Germinal center (tissue), 1 donor: ENCODE measurements at places on chromosomes 6 and 20.

DNA sequence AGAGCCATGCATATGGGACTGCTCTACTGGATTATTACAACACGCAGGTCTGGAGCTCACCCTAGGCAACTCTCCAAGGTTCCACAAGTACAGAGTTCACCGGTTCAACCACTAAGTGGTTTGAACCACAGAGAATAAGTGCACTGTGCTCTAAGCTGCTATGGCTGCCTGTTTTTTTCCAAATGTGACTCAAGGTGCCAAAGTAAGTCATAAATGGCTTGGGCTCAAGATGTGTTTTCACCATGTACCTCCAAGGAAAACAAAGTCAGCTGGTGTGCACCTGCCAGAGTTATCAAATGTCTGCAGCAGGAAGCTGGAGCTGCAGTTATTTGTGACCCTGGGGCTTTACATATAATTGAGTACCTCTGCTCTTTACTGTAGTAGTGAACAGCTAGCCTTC lies 76.7 kb downstream of the PREP start:
- no peak for DNase-seq

DNA sequence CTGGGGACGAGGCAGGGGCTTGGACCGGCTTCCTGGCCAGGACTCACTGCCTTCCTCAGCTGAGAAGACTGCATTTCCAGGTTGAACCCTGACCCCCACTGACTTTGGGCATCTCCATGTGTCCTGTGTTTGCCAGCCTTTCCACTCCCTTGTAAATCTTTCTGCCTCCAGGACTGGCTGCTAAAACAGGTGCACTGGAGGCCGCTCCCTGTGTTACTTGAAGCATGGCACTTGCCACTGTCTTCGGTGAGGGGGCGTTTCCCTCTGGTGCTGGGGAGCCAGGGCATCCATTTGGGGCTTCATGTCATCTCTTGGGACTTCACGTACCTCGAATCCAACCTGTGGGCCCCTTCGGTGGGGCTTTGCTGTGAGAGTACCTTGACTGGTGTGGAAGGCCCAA lies 6.7 kb upstream of the RBM38 start:
- DNase-seq = no peak

DNA sequence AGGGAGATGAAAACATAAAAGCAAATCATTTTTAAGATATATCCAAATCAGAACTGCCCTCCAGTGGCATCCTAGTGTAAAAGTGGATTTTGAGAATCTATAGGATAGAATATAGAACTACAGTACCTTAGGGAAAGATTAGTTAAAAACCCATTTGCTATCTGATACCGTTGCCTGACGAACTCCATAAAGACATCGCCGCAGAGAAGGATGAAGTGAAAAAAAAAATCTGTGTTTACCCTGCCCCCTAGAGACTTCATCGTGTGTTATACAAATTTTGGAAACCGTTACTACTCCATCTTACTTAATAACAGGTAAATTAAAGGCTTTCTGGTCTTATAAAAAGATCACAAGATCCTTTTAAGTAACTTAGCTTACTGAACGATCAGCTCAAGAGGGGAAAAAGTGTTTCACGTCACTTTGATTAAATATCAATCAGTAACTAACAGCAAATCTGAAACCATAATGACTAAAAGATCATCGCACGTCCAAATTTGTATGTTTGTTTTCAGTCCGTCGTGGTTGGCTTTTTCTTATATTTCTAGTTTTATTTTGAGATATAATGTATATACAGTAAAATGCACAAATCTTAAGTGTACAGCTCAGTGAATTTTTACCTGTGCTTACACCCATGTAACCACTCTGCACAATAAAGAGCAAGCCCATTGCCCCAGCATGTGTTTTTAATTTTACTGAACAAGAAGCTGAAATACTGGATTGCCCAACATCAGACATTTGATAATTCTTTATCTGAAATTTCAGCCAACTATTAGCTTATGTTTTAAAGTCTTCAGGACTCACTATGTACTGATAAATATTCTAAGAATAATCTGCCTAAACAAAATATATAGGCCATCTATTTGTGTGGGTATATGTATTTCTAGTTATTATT lies 881 bp upstream of the MCM3 start:
- peak; percentile 52 for DNase-seq

DNA sequence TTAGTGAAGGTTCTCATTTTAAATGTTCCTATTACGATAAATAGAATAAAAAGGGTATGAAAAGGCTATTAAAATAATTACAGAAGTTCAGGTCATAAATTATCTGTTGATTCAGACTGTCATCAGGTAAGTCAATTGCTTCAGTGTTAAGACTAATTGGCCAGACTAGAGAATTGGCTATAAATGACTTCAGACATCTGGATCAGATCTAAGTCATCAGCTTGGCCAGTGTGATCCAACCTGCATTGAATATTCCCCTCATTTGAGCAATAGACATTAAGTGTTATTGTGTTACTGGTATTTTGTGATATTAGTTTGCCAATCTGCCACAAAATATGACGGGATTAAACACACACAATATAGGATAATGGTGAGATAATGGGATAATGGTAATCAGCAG lies 377.6 kb upstream of the CITED2 start:
- DNase-seq = no peak

- no peak for DNase-seq
Observed at GRCh38 chr20:61173961-61174725, 77.9 kb upstream of the CDH4 start.

DNA sequence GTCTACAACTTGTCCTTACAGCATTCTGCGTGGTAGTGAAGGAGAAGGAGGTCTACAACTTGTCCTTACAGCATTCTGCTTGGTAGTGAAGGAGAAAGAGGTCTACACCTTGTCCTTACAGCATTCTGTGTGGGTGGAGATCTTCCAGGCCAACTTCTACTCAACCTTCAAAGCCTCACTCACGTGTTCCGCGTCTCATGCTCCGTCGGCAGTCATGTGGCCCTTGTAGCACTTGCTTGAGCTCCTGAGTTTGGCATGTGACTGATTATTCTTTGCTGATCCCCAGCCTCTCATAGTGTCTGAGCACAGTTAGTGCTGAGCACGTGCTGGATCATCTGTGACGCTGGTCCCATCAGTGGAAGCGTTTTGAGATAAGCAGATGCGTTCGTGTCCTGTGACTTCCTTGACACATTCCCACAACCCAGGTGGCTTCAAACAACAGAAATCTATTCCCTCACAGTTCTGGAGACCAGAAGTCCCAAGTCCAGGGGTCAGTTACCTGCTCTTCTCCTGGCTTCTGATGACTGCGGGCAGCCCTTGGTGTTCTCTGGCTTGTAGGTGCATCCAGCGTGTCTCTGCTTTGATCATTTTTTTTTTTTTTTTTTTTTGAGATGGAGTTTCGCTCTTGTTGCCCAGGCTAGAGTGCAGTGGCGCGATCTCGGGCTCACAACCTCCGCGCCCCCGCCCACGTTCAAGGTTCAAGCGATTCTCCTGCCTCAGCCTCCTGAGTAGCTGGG lies 2.6 kb downstream of the SS18L1 start:
- DNase-seq = no peak

DNA sequence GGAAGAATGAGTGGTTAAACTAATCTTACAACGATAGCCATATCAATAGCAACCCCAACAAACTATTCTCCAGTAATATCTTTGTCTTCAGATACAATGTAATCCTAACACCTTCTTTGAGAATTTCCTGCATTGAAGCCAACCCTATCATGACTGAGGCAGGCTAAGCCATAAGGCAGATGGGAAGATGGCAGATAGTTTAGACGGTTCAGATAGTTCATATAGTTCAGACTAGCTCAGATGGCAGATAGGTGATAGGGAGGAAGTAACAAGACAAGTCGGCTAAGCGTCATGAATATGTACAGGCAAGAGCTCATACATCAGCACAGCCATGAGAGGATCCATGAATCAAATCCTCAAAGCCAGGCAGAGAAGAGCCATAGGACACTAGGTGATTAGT lies 39.1 kb upstream of the BEND6 start:
- DNase-seq = no peak

DNA sequence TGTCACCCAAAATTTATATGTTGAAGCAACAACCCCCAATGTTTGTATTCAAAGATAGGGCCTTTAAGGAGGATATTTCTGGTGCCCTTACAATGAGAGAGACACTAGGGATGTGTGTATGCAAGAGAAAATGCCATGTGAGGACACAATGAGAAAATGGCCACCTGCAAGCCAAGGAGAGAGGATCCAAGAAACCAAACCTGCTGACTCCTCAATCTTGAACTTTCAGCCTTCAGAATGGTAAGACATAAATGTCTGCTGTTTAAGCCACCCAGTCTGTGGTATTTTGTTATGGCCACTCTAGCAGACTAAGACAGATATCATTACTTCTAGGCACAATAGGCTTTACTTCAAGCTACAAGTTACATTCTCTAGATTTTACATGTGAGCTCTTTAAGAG lies 1145.1 kb upstream of the MAP3K7 start:
- DNase-seq = no peak

DNA sequence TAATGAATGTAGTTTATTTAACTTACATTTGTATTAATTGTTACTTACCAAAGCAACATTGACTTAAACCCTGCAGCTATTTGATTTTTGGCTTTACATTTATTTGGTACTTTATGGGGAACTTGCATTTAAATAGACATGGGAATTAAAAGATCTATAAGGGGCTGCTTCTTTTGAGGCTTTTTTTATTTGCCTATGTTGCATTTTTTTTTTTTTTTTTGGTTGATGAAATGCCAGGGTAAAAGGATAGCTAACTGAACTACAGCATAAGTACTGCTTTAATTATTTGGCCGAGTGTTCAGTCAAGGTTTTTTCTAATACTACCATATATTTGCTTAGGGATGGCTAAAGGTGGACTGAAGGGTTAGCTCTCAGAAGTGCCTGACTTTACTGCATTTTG lies 62.5 kb upstream of the CDH4 start:
- DNase-seq = no peak

GRCh38 chr6:154984146-154984545 lies 11.0 kb upstream of the TIAM2 start:
- DNase-seq = no peak

- DNase-seq = peak; percentile 89
Observed at GRCh38 chr6:41683523-41684310, 45.4 kb downstream of the MDFI start.

DNA sequence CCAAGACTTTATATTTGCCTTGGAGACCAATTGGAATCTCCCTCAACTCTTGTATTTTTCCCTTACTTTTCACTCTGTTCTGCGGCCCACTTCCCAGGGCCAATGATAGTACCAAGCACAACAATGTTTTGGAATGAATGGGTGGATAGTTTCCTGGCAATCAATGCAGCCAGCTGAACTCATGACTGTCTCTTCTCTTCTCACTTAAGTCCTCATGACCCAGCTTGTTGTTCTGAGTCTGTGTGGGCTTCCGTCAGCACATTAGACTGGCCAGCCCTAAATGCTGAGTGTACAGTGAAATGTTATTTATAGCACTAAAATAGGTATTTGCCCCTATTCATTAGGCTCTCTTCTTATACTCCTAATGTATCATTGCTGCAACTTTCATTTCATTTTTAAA lies 5.6 kb upstream of the MBOAT1 start:
- no peak for DNase-seq

DNA sequence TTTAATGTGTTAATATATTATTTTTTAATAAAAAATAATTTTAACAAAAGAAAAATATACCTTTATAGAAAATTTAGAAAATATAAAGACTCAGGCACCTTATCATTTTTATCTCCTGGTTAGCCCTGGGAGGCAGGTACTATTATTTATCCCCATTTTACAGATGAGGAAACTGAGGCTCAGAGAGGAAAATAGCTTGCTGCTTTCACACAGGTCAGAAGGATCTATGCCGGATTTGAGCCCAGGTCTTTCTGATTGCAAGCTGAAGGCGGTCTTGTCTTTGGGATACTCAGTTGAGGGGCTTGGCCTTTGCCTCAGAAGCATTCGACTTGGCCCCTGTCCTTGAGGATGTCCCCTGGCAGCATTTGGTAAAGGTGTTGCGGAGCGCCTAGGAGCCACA lies 11.5 kb upstream of the OSER1 start:
- DNase-seq = no peak

DNA sequence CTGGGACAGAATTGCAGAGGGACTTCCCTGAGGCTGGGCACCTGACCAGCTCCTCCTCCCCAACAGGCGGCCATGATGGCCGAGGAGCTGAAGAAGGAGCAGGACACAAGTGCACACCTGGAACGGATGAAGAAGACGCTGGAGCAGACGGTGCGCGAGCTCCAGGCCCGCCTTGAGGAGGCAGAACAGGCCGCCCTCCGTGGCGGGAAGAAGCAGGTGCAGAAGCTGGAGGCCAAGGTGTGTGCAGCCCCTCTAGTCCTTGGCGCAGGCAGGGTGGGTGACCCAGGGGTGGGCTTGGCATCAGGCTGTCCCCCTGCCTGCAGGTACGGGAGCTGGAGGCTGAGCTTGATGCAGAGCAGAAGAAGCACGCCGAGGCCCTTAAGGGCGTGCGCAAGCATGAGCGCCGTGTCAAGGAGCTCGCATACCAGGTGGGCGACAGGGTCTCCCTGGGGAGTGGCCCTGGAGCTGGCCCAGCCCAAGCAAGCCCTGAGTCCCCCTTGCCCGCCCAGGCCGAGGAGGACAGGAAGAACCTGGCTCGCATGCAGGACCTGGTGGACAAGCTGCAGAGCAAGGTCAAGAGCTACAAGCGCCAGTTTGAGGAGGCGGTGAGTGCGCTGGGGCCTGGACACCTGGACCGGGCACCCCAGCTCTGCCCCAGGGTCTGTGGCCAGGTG lies 45.4 kb downstream of the MYH7B start:
- no peak for DNase-seq

GRCh38 chr6:131134980-131135243 lies 355 bp upstream of the AKAP7 start:
- no peak for DNase-seq

- peak; percentile 70 for DNase-seq
Observed at GRCh38 chr6:137589067-137589848, 95.1 kb upstream of the OLIG3 start.

GRCh38 chr20:8187740-8188139 lies 55.7 kb downstream of the PLCB1 start:
- no peak for DNase-seq

DNA sequence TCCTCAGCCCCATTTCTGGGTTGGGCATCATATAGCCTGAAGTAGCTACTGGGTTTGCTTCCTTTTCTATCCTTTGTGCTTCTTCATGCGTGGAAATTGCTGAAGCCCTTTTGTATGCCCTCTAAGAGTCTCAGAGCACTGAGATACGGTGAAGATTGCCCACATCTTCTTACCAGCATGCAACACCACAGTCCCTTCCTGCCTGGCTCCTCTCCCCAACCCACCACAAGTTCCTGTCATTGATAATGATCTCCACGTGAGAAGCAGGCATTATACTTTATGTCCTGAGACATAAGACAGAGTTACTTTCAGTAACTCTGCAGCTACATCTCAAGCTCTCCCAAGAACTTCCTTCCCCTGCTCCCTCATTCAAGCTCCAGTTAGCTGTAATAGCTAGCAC lies 15.8 kb upstream of the PLCB4 start:
- DNase-seq = no peak

GRCh38 chr20:46580613-46581205 lies 30.3 kb upstream of the OCSTAMP start:
- no peak for DNase-seq

GRCh38 chr20:3686867-3687321 lies 5.1 kb upstream of the ADAM33 start:
- no peak for DNase-seq

GRCh38 chr6:113137426-113137825 lies 719.7 kb upstream of the MARCKS start:
- no peak for DNase-seq
